ENCODE measurements at places on chromosomes 13 and 19. TPM values are rescaled to one million over a fixed set of nuclear protein-coding genes. Genes with fewer than 3 reads are reported as not detected.

The ERFL gene
- total RNA-seq: 0.36 TPM

The KBTBD7 gene
- 3.8 TPM for total RNA-seq

The CYP2S1 gene
- total RNA-seq: 11.1 TPM

The SIX5 gene
- total RNA-seq: 24.8 TPM

The MCEMP1 gene
- total RNA-seq: not detected

GRCh38 chr13:37090912-37091311 lies 14.6 kb downstream of the CSNK1A1L start:
- H3K4me1 ChIP-seq: no peaks in the 10 kb centered on the region
- no peaks in the 10 kb centered on the region for H3K27me3 ChIP-seq
- H3K27ac ChIP-seq: no peak overlapping the region
- no peak overlapping the region for H3K4me3 ChIP-seq

DNA sequence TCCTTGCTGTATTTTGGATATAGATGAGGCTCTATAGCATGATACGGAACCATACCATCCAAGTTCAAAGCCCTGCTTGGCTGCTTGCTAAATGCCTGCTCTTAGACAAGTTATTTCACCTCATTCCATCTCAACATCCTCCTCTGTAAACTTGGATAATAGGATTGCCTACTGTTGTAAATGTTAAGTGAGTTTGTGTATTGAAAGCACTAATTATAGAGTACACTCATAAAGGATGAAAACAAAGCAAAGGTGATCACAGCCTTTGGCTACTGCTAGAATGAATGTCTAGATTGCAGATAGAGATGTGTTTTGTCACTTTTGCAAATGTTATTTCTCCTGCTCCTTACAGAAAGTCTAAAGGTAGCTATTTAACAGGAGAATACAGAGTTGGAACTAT lies 34.3 kb upstream of the STARD13 start:
- no peak overlapping the region for H3K4me3 ChIP-seq
- H3K27me3 ChIP-seq: no peaks in the 10 kb centered on the region
- no peaks in the 10 kb centered on the region for H3K4me1 ChIP-seq
- no peak overlapping the region for H3K27ac ChIP-seq

DNA sequence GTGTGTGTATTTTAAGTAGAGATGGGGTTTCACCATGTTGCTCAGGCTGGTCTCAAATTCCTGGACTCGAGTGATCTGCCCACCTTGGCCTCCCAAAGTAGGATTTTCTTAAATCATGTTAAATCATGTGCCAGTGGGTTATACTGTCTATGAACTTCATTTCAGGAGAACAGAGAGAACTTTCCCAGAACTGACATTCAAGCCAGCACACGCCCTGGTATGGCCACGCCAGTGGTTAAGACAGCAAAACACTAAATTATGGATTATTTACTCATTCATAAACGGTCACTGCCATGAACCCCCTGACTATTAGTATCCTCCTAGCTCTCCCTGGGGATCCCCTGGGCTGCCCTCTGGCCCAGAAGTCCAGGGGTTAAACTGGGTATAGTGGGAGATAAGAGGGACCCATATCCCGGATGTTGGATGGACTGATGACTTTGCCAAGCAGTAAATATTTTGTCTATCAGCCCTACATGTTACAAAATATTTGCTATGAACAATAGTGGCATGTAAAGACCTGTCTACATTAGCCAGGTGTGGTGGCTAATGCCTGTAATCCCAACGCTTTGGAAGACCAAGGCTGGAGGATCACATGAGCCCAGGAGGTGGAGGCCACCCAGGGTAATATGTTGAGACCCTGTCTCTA lies 16.1 kb upstream of the STRN4 start:
- H3K27ac ChIP-seq: no peak overlapping the region
- H3K4me1 ChIP-seq: no peaks in the 10 kb centered on the region
- H3K36me3 ChIP-seq: no peaks in the 10 kb centered on the region
- no peak for DNase-seq
- H3K4me3 ChIP-seq: no peak overlapping the region
- H3K27me3 ChIP-seq: no peaks in the 10 kb centered on the region

GRCh38 chr13:58767566-58767965 lies 1136.0 kb downstream of the PCDH17 start:
- H3K27ac ChIP-seq: no peak overlapping the region
- H3K36me3 ChIP-seq: no peaks in the 10 kb centered on the region
- no peaks in the 10 kb centered on the region for H3K4me1 ChIP-seq
- DNase-seq: peak; percentile 26
- H3K27me3 ChIP-seq: no peaks in the 10 kb centered on the region

DNA sequence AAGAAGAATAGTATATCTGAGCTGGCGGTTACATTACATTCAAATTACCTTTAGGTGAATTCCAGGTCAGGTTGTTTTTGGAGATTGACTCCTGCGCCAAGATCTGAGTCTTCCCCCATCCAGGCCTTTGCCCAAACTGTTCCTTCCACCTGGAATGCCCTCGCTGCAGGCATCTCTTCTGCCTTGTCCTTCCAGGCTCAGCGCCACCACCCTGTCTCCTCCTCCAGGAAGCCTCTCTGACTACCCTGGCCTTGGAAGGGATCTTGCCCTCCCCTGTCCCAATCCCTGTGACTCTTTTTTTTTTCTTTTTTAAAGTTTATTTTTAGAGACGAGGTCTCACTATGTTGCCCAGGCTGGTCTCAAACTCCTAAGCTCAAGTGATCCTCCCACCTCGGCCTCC lies 1.7 kb upstream of the HOMER3 start:
- no peaks in the 10 kb centered on the region for H3K27me3 ChIP-seq
- H3K4me3 ChIP-seq: no peak overlapping the region
- H3K27ac ChIP-seq: no peak overlapping the region
- DNase-seq: no peak
- H3K4me1 ChIP-seq: peaks cover 12% of the 10 kb centered on the region
- H3K36me3 ChIP-seq: peaks cover under 1% of the 10 kb centered on the region

- H3K36me3 ChIP-seq: no peaks in the 10 kb centered on the region
- H3K4me1 ChIP-seq: no peaks in the 10 kb centered on the region
Observed at GRCh38 chr13:65461590-65461989, 1768.5 kb downstream of the PCDH9 start.

- H3K36me3 ChIP-seq: no peaks in the 10 kb centered on the region
- no peak overlapping the region for H3K4me3 ChIP-seq
- H3K4me1 ChIP-seq: no peaks in the 10 kb centered on the region
- no peak for DNase-seq
- peaks cover 3% of the 10 kb centered on the region for H3K27me3 ChIP-seq
Observed at GRCh38 chr19:862581-863314, 3.3 kb downstream of the CFD start.

GRCh38 chr19:42078538-42079275 lies 2.7 kb downstream of the ZNF574 start:
- no peaks in the 10 kb centered on the region for H3K27me3 ChIP-seq
- H3K36me3 ChIP-seq: peaks cover 24% of the 10 kb centered on the region
- no peak overlapping the region for H3K27ac ChIP-seq
- H3K4me3 ChIP-seq: no peak overlapping the region

DNA sequence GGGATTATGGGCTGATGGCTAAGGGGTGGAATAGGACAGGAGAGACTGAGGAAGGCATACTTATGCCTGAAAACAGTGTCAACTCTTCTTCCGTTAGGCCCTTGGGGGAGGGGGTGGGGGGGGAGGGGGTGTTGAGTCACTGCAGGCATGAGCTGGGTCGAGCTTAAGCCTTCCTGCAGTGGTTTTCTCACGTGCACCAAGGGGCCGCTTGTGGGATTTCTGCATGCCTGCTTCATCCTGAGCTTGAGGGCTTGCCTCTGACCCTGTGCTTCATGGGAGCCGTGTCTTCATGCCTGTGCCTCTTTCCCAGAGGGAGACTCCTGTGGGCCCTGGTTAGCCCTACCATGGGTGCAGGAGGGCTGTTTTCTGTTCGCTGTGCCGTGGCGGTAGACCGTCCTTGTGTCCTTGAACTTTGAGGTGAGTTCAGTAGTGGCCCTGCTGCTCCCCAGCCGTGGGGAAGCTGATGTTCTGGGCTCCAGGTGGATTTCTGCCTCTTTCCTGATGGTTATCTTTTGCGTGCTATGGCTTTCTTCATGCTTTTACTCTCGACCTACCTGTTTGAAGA lies 186.1 kb downstream of the PCCA start:
- H3K27ac ChIP-seq: no peak overlapping the region
- peak; percentile 53 for DNase-seq
- H3K4me1 ChIP-seq: peaks cover 5% of the 10 kb centered on the region
- no peaks in the 10 kb centered on the region for H3K27me3 ChIP-seq
- H3K4me3 ChIP-seq: no peak overlapping the region

DNA sequence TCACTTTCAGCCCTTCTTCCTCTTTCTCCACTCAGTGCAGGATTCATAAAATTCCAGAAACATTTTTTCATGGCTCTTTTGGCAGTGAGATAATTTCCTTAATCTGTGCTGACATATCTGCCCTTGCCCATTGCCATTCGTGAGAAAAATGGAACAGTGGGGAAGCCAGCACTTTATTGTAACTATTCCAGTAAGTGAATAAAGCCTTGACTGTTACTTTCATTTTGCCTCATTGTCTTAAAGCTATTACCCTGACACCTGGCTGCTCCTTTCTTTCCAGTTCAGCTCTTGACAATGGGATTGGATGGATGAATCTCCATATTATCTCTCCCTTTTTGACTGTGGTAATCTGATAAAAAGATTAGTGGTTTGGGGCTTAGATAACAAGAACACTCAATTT lies 1068.1 kb upstream of the PCDH20 start:
- no peaks in the 10 kb centered on the region for H3K27me3 ChIP-seq
- H3K4me1 ChIP-seq: no peaks in the 10 kb centered on the region
- no peaks in the 10 kb centered on the region for H3K36me3 ChIP-seq
- H3K4me3 ChIP-seq: no peak overlapping the region
